ENCODE measurements at places on chromosomes 12 and 14.

DNA sequence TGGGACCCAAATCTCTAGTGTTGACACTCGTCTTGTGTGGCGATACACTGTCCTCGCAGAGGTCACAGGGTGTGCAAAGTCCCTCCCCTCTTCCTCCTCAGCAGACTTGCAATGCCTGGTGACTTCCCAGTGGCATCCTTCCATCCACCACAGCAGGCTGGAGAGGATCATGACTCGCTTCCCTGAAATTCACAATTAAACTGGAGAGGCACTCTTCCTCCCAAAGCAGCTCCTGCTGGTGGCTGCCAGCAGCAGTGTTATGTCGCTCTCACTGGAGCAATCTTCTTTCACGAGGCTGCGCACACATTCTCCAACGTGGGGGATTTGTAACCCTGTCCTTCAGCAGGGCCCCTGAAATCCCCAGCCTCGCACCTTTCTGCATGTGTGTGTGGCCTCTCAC is 145.2 kb upstream of the TMCC3 start:
- DNase-seq = peak; percentile 44

DNA sequence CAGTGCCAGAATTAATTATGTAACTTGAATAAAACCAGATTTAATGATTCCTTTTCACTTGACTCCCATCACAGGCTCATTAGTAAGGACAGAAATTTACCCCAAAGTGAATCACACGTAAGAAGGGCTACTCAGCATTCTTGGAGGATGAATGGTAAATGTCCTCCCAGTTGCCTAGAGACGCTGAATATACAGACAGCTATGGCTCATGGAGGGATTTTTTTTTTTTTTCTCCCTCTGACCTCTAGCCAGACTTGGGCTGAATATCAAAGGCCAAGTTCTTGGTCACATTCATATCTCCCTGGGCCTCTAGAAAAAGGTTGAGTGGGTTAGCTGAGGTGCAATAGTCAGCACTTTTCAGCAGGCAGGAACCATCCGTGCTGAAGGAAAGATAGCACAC is 77.5 kb downstream of the PHLDA1 start:
- peak; percentile 32 for DNase-seq

GRCh38 chr12:52531566-52532300 is 11.5 kb upstream of the KRT5 start:
- DNase-seq = no peak

- no peak for DNase-seq
These were observed 35.3 kb downstream of the SDR9C7 start for GRCh38 chr12:56898938-56899337.

DNA sequence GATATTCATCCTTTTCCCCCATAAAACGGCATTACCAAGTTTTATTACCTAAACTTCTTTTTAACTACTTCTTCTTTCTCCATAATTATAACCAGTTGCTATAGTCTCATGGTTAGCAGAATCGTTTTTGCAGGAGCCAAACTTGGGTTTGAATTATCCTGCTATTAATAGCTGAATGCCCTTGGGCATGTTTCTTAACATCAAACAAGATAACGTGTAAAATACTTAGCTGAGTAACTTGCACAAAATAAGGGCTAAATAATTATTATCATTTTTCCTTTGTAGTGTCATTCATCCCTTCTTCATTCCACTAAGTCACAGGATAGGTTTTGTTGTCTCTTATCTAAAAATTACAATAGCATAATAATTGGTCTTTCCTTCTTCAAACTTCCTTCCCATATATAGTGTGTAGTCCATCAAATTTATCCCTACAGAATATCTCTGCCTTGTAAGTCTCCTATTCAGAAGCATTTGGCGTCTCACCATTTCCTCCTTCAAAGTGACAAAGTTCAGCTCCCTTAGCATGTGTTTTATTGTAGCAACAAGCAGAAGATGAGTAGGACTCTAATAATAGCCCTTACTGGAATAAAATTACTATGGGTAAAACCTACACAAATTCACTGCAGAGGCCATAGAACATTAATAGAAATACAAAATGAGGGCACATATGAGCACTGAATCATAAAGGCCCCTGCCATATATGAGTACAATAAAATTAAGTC is 63.8 kb downstream of the FAR2 start:
- no peak for DNase-seq

DNA sequence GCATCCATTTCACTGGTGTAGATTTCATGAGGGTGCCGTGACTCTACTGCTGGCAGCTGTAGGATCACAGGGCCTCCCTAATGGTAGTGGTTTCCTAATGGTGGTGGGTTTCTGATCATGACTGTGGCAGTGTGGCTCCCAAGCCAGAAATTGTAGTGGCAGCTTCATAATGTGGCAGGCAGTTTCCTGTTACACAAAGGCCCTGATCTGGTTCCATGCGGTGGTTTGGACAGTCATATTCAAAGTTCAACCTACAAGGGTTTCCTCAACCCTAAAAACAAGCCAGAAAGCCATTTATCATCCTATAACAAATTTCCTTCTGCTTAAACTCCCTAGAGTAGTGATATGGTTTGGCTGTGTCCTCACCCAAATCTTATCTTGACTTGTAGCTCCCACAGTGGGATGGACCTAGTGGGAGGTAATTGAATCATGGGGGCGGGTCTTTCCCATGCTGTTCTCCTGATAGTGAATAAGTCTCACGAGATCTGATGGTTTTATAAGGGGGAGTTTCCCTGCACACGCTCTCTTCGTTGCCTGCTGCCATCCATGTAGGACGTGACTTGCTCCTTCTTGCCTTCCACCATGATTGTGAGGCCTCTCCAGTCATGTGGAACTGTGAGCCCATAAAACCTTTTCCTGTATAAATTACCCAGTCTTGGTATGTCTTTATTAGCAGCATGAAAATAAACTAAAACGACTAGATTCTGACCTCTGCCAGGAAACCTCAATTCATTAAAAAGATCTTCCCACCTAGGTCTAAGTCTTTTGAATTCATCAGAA is 257.1 kb downstream of the EFCAB11 start:
- DNase-seq = no peak

GRCh38 chr14:68389943-68390342 is 402.9 kb downstream of the ZFP36L1 start:
- no peak for DNase-seq

- no peak for DNase-seq
These were observed 205.2 kb downstream of the KLHL28 start for GRCh38 chr14:44756554-44756953.

- DNase-seq = no peak
These were observed 250.1 kb upstream of the PRKD1 start for GRCh38 chr14:30177781-30178180.

- DNase-seq = no peak
These were observed 10.4 kb downstream of the NYNRIN start for GRCh38 chr14:24409192-24409591.

DNA sequence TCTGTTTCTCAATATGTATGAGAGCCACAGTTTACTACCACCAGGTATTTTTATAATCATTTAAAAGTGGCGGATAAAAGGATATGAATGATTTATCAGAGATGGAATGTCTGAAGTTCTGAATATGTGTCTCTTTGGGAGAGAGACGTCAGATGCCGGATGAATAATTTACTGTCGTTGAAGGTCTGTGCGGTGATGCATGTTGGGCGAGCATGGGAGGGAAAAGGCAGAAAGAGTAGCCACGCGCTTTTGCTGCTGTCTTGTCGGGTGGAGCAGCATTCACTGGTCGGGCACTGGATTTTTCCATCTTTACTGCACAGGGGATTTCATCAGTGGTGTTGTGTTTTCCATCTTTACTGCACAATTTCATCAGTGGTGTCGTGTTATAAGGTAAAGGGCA is 65.6 kb downstream of the SYNE2 start:
- DNase-seq = no peak

DNA sequence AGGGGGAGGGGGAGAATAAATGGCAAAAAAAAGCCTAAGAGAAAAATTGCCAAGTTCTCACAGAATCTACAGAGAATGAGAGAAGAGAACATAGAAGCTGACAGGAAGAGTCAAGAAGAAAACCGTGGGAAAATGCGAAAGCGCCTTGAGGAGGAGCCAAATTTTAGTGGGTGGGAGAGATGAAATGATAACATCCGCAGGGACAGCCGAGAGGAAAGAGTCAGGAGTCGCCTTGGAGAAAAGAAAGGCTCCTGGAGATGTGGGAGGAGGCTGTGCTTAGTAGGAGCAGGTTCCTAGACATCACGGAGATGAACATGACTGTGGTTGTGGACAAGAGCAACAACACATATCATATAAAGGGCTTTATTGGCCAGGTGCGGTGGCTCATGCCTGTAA is 49.4 kb downstream of the PHLDA1 start:
- DNase-seq = no peak

DNA sequence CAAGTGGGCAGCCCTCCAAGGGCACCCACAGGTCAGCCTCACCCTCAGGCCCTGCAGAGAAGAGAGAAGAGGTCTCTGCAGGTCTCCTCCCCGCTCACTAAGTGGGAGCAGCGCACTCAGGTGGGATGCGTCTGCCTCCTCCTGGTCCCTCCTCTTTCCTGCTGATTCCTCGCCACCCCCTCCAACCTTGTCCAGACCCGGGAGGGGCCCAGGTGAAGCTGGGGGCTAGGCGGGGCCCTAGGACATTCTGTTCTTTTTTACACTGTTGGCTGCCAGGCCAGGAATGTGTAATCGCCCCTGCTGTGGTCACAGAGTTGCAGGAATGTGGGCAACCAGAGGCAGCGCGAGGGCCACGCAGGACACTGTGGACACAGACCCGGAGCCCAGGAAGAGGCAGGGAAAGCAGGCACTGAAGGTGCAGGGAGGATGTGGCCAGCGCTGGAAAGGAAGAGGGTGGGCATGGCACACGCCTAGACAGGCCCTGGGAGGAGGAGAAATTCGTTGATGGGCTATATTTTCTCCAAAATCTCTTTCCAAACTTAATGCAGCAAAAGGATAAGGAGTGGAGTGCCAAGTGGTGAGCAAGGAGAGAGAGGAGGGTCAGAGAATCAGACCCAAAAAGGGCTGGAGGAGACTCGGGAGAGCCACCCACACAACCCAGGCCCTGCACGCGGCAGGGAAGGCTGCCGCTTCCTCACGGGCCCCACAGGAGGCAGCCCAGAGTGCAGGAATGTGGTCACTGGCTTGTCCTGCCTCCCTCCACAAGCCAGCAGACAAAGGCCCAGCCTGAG is 911 bp upstream of the SCNN1A start:
- peak; percentile 98 for DNase-seq

DNA sequence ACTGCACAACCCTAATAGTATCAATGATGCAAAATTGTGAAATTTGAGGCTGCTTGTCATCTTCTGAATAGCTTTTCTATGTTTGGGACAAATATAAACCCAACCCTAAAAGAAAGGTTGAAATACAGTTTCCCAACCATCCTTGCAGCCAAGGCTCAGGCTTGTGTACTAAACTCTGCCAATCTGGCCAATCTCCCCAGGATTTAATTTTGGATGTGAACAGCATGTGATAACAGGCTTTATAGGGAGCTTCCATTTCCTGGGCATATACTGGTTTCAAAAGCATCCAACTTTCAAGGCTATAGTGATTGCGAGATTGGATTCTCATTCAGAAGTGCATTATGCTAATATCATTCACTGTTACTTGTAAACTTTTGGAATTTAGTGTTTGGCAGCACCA is 55.7 kb upstream of the MUCL1 start:
- DNase-seq = no peak

GRCh38 chr12:87467936-87468335 is 561.3 kb downstream of the C12orf50 start:
- DNase-seq = no peak

DNA sequence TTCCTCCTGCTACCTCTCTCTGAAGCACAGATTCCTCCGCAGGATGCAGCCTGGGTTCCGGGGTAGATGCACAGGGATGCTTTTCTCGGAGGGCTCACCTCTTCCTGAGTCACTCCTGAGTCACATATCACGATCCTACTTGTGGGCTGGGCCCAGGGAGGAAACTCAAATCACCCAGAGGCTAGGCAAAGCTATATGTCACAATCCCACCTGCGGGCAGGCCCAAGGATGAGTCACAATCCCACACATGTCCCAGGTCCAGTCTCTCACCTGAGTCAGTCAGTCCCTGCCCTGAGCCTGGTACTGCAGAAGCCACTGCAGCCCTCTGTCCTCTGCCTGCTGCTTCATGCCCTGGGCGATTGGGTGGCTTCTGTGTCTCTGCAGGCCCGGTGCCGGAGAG is 149.0 kb upstream of the GSC start:
- DNase-seq = no peak

DNA sequence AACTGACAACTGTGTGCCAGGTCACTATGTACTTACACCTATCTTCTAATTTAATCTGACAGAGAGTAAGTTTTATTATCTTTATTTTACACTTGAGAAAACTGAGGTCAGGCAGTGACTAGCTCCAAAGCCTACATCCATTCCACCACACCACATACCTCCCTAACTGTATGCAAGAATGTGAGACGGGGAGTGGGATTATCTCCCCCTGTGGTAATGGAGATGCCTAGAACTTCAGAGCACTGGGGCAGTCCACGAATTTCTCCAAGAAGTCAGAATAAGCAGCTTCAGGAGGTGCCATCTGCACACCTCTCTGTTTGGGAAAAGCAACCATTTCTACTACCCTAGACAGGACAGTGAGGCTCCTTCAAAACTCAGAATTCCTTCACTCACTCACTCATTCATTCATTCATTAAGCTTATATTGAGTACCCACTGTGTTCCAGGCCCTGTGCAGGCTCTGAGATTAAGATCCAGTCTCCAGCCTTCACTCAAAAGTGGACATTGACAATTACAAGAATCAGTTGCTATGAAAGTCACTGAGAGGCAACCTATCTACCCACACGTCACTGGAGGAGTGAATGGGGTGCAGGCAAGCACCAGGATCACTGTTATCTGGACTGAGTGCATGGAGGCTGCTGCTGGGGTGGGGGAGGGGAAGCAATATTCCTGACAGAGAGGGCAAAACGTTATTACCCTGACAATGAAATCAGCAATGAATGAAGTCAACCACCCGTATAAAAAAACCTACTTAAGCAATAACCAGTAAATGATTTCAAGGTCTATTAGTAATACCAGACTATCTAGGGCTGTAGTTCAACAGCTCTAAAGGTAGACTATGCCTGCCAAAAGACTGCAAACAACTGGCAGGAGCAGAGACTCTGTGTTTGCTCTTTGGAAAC is 18.0 kb downstream of the SLC7A7 start:
- DNase-seq = no peak

DNA sequence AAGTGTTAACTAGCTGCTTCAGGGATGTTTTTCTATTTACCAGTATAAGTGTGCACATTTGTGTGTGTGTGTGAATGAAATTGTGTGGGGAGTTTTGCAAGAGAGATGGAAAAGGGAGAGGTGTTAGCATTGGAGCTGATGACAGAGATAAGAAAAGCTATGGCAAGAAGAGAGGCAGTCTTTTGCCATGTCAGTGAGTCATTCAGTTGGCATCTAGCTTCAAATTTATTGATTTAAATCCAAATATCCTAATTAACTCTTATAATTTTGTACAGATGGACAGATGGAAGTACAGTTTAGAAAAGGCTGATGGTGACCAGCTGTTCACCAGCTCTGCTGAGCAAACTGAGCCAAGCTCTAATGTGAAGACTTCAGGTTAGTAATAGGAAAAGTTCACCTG is 3.3 kb upstream of the BHLHE41 start:
- DNase-seq = no peak

DNA sequence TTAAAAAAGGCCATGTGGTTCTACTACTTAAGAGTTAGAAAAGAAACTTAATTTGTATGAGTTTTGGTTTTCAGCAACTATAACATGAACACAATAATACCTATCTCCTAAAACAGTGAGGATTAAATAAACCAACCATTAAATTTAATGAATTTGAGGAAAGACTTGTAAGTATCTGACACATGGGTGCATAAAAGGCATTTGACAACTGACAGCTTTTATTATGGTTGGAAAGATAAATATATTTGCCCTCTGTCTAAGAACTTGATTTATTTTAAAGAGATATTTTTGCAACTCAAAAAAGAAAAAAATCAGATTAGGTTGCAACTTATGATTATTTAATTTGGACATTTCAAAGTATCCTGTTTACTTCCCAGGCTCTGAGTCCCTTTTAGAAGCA is 217.9 kb upstream of the EEA1 start:
- DNase-seq = no peak

- DNase-seq = peak; percentile 40
These were observed 526 bp downstream of the MLXIP start for GRCh38 chr12:122079033-122079531.
